ENCODE measurements at places on chromosomes 12 and 14.

DNA sequence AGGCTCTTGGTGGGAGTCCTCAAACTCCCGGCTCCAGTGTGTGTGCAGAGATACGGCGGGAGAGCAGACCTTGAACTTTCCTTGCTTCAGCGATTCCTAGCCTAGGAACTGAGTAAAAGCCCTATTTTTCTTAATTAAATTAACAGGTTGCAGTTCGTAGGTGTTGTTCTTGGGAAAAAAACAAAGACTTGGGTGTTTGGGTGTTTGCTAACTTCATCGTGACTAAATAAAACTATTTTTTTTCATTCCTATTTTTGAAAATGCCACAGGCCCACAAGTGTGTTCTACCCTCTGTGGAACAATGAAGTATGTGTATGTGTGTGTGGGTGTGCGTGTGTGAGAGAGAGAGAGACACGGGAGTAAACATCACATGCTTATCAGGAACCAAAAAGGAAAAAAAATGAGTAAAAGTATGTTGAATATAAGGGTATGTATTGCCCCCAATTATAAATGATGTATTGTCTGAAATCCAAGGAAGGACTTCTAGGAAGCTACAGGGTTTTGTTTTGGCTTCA lies 651 bp downstream of the TMEM117 start:
- DNase-seq, result peak; percentile 34

DNA sequence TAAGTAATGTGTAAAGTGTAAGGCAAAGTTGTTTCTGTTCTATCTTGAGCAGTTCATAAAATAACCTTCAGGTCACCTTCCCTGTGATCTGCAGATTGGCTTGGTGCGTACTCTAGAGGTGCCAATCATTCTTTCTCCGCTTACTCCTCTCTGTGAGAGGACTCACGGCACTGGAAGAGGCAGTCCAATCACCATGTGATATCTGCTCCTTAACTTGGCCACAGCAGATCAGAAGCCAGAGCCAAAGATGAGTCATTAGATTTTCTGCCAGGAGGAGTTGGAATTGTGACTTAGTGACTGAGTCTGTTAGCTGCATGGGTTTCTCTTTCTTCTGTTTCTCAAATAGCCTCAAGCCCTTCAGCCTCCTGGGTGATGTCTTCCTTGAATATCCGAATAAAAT lies 165.5 kb downstream of the SLC41A2 start:
- peak; percentile 74 for DNase-seq

DNA sequence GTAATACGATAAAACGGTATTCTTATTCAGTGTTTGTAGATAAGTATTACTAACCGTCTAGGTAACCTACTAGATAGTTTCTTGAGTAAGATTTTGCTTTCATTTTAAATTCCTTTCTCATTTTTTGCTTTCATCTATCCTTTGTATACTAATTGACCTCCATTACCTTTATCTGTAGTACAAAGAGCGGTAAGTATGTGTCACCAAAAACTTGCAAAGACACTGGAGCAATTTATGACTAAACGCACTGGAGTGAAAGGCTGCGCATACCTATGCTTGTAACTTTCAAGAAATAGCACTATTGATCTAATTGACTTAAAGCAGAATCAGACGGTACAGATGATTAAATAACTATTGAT lies 1.7 kb downstream of the ARHGAP5 start:
- peak; percentile 22 for DNase-seq

GRCh38 chr12:127150028-127150427 lies 1116.9 kb upstream of the TMEM132C start:
- DNase-seq, result no peak

DNA sequence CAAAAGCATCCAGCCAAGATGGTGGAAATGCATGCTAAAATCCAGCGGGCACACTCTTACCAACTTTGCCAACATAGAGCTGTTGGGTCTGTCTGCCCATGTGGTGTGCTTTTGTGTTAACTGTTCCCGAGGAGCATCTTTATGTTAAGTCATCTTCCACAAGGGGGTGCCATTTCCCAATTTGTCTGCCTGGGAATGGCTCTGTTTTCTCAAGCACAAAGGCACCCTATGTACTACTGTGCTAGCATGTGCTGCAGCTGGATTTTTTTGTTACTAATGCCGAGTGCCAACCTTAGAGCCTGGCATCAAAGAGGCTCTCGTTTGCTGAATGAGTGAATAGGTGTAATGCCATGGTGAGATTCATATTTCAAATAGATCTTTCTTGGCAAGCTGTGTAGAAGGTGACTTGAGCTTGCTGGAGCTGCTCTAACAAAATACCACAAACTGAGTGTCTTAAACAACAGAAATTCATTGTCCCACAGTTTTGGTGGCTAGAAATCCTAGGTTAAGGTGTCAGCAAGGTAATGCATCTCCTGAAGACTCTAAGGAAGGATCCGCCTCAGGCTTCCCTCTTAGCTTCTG lies 74.3 kb downstream of the TRHDE start:
- DNase-seq, result peak; percentile 61

DNA sequence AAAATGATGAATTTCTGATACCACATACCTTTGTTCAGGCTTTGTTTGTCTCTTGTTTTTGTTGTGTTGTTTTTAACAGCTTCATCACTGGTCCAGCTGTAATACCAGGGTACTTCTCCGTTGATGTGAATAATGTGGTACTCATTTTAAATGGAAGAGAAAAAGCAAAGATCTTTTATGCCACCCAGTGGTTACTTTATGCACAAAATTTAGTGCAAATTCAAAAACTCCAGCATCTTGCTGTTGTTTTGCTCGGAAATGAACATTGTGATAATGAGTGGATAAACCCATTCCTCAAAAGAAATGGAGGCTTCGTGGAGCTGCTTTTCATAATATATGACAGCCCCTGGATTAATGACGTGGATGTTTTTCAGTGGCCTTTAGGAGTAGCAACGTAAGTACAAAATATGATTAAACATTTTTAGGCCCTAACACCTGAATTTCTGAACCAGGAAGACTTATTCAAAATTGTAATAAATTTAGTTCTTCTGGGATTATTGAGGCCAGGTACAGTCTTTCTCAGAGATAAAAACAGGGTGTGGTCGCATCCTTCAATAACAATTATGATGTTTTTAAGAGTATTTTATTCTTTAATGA lies 22.4 kb downstream of the RXYLT1 start:
- peak; percentile 34 for DNase-seq

DNA sequence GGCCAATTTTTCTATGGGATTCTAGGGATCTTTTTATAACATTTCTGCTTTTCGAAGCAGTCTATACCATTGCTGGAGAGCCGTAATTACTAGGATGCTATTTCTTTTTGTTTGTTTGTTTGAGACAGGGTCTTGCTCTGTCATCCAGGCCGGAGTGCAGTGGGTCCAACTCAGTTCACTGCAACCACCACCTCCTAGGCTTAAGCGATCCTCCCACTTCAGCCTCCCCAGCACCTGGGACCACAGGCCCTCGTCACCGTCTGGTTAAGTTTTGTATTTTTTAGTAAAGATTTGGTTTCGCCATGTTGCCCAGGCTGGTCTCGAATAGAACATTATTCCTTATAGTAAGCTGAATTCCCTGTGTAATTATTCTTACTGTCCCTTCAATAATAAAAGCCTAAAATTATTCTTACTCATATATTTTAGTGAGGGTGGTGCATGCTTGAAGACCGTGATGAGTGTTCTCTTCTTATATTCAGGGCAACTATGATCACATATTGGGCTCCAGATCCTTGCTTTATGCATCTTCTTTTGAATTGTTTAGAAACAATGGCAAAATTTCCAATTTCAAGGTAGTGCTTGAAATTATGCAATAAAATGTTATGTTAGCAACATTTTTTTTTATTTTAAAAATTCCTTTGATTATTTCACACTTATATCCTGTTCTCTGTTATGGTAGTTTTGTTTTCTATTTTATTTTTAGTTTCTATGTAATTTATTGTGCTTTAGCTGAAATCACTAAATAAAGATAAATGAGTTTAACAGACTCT lies 66.2 kb downstream of the CRADD start:
- no peak for DNase-seq

DNA sequence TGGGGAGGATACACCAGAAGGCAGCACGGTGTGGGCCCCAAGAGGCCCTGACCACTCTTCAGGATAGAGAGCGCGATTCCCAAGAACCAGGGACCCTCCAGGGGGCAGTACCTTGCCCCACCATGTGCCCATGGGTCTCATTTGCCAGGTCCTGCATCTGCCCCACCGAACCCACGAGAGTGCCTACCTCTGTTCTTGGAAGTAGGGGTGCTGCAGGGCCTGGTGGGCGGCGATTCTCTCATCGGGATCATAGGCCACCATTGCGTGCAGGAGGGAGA lies 72.7 kb downstream of the MOK start:
- DNase-seq, result no peak

DNA sequence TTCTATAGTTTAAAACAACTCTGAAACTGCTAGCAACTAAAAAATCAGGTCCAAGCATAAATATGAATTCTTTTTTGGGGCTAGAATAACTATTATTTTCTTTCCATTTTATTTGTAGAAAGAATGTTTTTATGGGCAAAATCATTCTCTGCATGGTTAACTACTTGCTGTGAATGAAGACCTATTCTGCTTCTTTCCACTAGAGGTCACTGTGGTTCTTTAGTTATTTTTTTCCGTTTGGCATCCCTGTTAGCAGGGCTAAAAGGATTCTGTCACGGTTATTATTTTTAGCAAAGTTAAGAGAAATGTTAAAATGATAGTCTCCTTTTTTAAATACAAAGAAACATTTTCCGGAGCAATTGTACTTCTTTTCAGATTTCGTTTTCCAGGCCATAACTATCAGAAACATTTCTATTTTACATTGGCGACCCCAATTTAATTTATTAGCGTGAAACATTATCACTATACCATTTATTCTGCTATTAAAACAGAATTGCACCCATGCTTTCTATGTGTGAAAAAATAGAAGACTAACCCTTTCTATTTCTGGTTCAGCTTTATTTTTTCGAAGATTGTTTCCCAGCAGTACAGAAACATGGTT lies 404.8 kb downstream of the ATP23 start:
- peak; percentile 68 for DNase-seq

DNA sequence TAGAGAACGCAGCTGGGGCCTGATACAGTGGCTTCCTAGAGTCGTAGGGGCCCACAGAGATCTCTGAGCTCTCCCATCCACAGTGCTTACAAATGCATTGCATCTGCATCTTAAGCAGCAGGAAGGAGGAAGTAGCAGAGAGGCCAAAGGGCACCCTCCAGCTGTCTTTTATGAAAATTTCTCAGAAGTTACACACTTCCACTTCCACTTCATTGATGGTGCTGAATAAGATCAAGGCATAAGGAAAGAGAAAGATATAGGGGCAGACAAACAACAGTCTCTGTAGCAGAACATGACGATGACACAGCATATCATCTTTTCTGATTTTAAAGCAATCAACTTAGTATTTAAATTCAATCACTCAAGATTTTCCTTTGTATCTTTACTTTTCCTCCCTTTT lies 51.6 kb upstream of the ABCC9 start:
- DNase-seq, result peak; percentile 13

DNA sequence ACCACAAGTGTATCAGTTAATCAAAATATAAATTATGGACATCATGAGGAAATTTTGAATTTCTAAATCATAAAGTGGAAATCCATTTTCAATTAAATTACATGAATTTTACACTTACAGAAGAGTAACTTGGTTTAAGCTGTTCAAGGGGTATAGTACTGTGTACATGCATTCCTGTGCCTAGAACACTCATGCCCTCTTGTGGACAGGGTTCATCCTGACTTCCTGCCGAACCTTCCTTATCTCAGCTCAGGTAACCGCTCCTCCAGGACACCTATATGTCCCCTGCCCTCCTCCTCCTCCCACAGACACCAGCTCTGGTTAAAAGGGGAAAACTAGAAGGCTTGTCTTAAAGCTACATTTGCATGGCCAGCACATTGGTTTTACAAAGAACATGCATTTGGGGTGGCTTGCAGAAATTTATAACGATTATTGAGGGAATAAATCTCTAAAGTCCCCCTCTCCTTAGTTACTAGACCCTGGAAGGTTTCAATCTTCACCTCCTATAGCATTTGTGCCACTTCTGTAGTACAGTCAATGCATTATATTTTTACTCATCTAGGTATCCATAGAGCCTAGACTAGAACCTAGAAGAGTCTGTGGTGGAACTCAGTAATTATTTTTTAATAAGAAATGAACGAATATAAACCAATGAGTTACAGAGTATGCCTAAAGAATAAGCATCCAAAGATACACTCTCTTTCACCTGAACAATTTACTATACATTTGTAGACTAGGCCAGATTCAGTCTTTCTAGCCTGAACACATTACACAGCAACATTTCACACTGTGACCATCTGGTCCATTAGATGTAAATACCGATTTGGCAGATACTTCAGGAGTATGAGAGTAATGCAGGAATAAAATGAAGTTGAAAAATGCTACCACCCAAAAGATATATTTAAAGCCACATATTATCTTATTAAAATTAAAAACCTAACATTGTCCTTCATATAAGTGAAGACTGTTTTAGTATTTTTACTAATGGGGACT lies 345.6 kb downstream of the PAWR start:
- peak; percentile 37 for DNase-seq

DNA sequence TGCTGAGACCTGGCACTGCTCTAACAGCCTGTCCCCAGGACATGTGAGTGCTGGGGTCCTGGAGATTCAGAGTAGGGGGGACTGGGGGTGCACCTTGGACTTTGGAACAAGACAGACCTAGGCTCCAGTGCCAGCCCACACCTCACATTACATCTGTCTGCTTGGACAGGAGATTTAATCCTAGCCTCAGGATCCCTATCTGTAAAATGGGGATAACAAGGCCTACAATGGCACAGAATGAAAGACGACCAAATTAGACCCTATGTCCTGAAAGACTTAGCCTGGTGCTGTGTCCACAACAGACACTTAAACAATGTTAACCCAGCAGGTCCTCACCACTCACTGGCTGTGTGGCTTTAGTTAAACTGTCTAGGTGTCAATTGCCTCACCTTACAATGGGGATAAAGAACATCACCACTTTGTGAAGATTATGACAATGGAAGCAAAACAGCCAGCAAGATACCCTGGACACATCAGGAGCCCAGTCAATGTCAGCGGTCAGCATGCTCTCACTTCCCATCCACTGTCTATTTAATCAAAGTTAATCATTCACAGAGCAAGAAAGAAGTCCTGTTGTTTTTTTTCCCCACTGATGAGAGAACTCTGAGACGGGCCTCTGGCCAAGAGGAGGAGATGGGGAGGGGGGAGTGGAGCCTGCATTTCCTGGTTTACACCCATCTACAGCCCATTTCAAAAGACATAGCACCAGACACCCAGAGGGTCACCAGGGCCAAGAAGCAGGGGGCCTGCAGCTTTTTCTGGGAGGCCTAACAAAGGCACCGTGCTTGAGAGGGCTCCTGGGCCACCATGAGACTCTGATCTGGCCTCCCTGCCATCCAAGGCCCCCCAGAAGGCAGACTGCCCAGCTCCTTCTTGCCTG lies 40.6 kb downstream of the ACTN1 start:
- DNase-seq, result peak; percentile 55

- no peak for DNase-seq
Measured at GRCh38 chr12:78628491-78629100, 236.0 kb upstream of the SYT1 start.

- no peak for DNase-seq
Measured at GRCh38 chr12:48602192-48602989, 32.5 kb upstream of the LALBA start.

Data from fibroblast of villous mesenchyme (primary cell).